Hair follicular keratinocyte (primary cell): ENCODE measurements at places on chromosomes 4 and X. TPM values are rescaled to one million over a fixed set of nuclear protein-coding genes. Genes with fewer than 3 reads are reported as not detected.

Gene PAGE4
- total RNA-seq = not detected in 2 replicates

Gene FREM3
- total RNA-seq = not detected in 2 replicates

Gene BEX5
- total RNA-seq = 2.1 and 3.9 TPM in 2 replicates

Gene CT45A3
- total RNA-seq = not detected in 2 replicates

Gene ATP5ME
- 211 and 300 TPM in 2 replicates for total RNA-seq

Gene CTAG1A
- not detected in 2 replicates for total RNA-seq

Gene CACNA1F
- 0.08 TPM in 1 of 2 replicates, not detected in the other for total RNA-seq
